ENCODE measurements at places on chromosomes 5 and 9.

DNA sequence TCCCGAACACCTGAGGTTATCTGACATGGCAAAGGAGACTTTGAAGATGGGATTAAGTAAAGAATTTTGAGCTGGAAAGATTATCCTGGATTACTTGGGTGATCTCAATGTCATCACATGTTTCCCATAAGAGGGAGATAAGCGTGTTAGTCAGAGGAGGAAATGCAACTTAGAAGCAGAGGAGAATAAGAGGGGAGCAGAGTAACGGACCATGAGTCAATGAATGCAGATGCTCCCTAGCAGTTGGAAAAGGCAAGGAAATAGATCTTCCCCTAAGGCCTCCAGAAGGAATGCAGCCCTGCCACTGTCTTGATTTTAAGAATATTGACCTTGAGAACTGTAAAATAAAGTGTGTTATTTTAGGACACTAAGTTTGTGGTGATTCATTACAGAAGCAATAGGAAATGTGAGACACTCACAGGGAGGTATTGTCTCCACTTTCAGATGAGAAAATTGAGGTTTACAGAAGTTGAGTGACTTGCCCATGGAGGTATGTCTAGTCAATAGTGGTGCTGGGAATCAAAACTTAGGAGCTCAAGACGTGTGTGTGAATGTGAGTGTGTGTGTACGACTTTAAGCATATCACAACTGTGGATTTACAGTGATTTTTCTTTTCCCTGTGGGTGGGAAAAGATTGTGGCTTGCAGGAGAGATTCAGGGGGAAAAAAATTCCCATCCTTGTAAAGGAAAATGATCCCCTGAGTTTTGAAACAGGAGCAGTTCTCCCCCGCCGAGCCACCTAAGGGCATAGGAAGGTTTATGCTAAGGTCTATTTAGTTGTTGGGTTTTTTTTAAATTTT is 125.3 kb downstream of the TRIM32 start:
- DNase-seq: no peak

DNA sequence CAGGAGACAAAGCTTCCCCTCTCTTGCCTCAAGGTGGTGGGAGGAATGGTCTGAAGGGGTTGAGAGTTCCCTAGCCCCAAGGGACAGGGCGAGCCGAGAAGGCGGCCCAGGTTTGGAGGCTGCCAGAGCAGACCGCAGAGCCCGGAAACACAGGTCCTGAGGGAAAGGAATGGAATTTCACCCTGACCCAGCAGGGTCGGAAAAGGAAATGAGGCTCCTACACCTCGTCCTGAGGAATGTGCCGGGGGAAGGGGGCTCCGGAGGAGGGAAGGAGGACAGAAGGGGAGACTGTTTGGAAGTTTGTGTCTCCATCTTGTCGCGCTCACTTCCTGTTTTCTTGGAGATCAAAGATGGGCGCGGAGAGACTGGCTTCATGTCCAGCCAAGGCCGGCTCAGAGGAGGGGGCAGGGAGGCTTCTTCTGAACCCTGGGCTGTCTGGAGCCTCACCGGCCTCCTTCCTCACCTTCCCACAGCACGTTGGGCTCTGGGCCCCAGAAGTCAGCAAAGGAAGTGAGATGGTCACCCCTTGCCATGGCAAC is 9.6 kb downstream of the ENG start:
- no peak for DNase-seq

- no peak for DNase-seq
Observed at GRCh38 chr9:129182625-129183494, 4.8 kb upstream of the IER5L start.

DNA sequence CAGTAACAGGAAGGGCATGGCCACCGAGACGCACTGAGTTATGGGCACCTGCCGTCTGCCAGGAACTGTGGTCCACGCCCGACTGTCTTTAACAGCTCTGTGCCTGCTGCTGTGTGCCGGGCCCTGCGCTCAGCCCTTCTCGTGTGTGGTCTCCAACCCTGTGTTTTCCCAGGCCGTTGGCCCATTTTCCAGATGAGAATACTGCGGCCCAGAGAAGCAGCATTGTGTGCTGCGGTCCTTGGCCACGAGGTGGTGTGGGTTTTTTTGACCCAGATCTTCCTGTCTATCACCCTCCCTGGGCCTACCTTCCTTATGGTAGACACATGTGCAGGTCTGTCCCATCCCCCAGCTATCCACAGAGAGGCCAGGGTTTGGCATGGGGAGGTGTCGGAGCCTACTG is 47.0 kb downstream of the RXRA start:
- no peak for DNase-seq

- DNase-seq: no peak
Observed at GRCh38 chr9:78874061-78874460, 577.1 kb downstream of the PSAT1 start.

DNA sequence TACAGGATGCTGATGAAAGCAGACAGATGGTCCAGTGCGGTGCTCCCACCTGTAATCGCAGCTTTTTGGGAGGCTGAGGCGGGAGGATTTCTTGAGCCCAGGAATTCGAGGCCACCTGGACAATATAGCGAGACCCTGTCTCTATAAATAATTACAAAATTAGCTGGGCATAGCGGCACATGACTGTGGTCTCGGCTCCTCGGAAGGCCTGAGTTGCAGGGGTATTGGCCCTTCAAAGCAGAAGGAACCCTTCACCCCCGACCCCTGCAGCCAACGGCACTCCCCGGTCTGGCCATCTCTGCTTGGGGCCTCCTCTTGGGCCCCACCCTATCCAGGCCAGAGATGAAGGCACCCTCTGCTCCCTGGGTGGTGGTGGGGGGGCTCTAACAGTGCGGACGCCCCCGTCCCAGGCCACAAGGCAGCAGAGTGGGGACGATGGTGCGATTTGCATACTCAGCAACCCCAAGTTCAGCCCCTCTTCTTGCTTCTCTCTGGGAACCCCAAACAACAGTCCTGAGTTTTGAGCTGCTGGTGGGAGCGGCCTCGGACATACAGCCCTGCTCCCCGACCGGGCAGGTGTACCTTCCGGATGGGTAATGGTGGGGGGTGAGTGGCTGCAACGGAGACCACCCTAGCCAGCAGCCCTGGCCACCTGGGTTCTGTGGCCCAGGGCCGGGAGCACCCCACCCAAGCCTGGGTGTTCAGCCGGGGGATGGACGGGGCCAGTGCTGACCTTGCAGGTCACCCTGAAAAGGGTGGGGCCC is 50.7 kb downstream of the NACC2 start:
- DNase-seq: no peak

- no peak for DNase-seq
Observed at GRCh38 chr5:60719329-60719728, 19.4 kb upstream of the DEPDC1B start.

DNA sequence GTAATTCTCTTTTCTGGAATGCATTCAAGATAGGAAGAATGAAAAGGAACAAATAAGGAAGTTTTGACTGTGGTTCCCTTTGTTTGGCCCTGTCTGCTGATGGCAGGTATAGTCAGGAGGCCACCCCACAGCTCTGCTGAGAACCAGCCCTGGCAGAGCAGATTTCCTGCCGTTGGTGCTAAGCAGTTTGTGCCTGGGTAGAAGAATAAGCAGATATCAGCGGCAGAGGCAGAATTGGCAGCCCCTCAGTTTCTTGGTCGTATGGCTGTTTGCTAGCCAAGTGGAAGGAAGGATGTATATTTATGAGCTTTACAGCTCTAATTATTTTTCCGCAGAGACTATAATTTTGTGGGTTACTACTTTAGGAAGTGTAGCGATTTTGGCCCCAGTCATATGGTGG is 310.2 kb upstream of the RFX3 start:
- DNase-seq: no peak

- no peak for DNase-seq
Observed at GRCh38 chr9:96139592-96140295, 162.2 kb downstream of the HSD17B3 start.

GRCh38 chr9:36190388-36191289 is at the start of gene CLTA:
Gene CLTA (plus strand): TSS chr9:36190921. CDS start chr9:36191057, 136 bp downstream.
- DNase-seq: peak; percentile 63

GRCh38 chr5:8865686-8866374 is 680.0 kb downstream of the SEMA5A start:
- no peak for DNase-seq

- no peak for DNase-seq
Observed at GRCh38 chr5:59333416-59333815, 560.1 kb downstream of the PDE4D start.

DNA sequence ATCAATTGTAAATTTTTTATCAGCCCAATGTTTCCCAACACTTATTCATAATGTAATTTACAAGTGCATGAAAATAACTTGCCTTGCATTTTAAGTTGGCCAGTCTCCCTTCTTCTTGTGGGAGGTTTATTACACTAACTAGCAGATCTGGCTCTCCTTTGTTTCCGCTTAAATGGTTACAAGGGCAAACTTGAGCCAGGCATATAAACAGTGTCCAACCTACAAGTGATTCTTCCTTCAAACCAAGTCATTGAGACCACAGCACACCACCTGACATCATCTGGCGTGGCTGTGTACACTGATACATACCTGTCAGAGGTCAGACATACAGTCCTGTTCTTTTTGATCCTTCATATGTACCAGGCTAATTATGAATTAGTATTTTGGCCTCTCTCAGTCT is 80.1 kb downstream of the ALDH1A1 start:
- DNase-seq: no peak

- DNase-seq: no peak
Observed at GRCh38 chr9:69370430-69370829, 45.4 kb downstream of the ENTREP1 start.

GRCh38 chr9:82722051-82722450 is 340.9 kb downstream of the RASEF start:
- no peak for DNase-seq

- no peak for DNase-seq
Observed at GRCh38 chr9:131522257-131523085, 8.6 kb downstream of the UCK1 start.

DNA sequence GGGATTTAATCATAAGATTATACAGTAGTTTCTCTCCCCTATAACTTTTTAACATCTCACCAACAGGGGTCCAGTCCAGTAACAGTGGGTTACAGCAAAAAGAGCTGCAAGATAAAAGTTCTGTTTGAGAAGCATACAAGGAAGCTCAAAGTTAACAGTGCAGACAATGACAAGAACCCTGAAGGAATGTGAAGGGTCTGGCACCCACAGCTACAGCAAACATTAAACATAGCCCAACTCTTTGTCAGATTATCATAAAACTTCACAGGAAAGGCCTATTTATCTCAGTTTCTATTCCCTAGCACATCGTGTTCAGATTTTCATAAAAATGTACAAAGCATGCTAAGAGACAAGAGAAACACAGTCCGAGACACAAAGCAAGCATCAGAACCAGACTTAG is 309.4 kb downstream of the DIRAS2 start:
- DNase-seq: no peak

DNA sequence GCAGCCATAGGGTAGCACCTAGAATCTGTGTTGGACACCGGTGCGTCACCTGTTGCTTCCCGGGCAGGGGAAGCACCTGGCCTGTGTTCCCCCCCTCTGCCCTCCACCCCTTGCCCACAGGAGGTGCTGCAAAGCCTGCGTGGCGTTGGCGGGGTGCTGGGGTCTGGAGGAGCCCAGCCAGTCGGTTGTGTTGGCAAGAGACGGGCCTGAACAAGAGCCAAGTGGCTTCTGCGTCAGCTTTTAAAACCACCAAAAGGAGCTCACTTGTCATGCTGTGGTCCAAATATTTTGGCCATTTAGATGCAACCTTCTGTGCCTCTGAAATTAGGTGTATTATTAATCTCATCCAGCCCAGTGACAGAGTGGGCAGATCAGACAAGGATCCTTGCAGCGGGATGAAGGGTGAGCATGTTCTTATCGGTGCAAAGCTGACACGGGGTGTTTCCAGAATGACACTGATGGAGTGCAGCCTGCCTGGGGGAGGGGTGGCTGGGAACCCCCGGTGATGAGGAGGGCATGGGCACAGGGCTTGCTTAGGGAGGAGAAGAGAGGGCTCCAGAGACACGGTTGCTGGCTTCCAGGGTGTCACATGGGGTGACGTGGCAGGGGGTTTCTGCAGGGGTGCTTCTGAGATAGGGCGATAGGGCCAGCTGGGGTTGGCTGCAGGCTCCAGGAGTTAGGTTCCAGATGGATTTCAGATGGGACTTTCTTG is 9.7 kb upstream of the RXRA start:
- DNase-seq: no peak

DNA sequence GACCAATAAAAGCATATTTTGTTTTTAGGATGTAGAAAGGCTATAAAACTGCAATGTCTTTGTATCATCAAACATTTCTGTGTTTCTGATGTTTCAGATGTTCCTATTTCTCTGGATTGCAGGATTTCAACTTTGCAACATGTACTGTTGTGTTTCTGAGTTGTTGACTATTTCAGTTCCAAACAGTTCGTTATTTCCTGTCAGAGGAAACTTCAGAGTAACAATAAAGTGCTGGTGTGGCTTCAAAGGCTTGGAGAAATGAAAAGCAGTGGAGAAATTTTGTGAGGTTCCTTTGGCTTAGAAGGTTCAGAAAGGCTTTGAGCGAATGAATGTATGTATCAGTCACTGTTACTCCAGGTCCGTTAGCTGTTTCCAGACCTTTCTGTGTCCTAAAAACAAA is 17.2 kb downstream of the TJP2 start:
- no peak for DNase-seq

DNA sequence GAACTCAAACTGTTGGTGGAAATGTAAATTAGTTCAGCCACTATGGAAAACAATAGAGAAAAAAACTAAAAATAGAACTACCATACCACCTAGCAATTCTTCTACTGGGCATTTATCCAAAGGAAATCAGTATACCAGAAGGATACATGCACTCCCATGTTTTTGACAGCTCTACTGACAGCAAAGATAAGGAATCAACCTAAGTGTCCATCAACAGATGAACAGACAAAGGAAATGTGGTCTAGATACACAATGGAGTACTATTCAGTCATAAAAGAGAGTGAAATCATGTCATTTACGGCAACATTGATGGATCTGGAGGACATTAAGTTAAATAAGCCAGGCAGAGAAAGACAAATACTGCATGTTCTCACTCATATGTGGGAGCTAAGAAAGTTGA is 21.8 kb upstream of the C9orf40 start:
- DNase-seq: no peak

GRCh38 chr9:7606591-7606990 is 193.0 kb downstream of the DMAC1 start:
- no peak for DNase-seq

GRCh38 chr9:121085661-121086060 is 10.9 kb downstream of the CNTRL start:
- DNase-seq: no peak

DNA sequence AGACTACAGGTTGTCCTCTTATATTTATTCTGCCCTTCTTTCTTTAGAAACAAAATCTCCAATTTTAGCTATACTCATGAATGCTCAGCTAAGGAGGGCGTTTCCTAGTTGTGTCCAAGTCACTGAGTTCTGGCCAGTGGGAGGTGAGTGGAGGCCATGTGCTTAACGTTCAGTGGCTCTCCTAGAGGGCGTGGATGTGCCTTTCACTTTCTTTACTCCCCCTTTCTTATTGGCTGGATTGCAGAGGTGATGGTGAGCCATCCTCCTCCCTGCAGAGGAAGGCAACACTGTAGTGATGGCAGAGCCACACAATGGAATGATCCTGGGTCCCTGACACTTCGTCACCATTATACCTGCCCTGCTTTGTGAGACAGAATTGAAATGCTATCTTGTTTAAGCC is 54.6 kb downstream of the ALG2 start:
- DNase-seq: no peak

Data from cortex of kidney (tissue), 1 donor.